ENCODE measurements at places on chromosomes 16 and 17. TPM values are rescaled to one million over a fixed set of nuclear protein-coding genes. Genes with fewer than 3 reads are reported as not detected.

- no peak overlapping the region for H3K4me3 ChIP-seq
- no peak overlapping the region for H3K27ac ChIP-seq
- H3K36me3 ChIP-seq = no peaks in the 10 kb centered on the region
- DNase-seq = peak; percentile 7
- no peaks in the 10 kb centered on the region for H3K4me1 ChIP-seq
These were observed 475.2 kb upstream of the WSB1 start for GRCh38 chr17:26818736-26819135.

- H3K4me1 ChIP-seq = peaks cover 45% of the 10 kb centered on the region
- DNase-seq = no peak
- peaks cover 52% of the 10 kb centered on the region for H3K36me3 ChIP-seq
These were observed 7.7 kb downstream of the MED9 start for GRCh38 chr17:17484451-17484899.

DNA sequence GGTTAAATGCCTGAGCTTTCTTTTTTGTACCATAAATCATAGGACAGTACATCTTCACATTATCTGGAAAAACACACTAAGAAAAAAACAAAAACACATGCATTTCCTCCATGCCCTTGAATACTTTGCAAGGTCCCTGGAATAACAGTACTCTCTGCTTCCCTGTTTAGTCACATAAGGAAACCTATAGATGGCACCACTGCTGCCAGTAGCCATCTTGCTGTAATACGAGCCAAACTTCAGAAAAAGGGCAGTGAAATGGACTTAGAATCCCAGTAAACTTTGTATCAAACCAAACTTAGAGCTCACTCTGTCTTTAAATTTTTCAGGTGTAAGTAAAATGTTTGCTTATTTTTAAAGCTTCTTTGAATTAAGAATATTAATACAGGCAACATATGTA lies 435.5 kb downstream of the KCNJ2 start:
- no peak overlapping the region for H3K27ac ChIP-seq
- H3K36me3 ChIP-seq = no peaks in the 10 kb centered on the region
- DNase-seq = no peak
- H3K27me3 ChIP-seq = no peaks in the 10 kb centered on the region
- H3K4me1 ChIP-seq = no peaks in the 10 kb centered on the region
- no peak overlapping the region for H3K4me3 ChIP-seq

DNA sequence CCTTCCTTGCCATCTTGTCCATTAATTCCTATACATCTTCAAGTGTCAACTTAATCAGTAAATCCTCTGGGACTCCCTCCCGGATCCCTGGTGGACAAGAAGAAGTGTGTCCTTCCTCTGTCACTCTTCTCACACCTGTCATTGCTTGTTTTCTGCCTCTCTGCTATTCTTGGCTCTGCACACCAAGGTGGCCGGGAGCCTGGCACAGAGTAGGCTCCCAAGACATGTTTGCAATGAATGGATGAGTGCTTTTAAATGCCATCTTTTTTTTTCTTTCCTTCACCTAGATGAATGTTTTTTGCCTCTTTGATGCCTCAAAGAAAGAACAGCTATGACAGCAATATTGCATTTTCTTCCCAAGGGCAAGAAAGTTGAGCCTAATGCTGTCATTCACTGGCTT lies 58.0 kb upstream of the CLEC18A start:
- H3K4me3 ChIP-seq = no peak overlapping the region
- H3K27me3 ChIP-seq = no peaks in the 10 kb centered on the region
- H3K36me3 ChIP-seq = peaks cover 32% of the 10 kb centered on the region
- no peak overlapping the region for H3K27ac ChIP-seq

DNA sequence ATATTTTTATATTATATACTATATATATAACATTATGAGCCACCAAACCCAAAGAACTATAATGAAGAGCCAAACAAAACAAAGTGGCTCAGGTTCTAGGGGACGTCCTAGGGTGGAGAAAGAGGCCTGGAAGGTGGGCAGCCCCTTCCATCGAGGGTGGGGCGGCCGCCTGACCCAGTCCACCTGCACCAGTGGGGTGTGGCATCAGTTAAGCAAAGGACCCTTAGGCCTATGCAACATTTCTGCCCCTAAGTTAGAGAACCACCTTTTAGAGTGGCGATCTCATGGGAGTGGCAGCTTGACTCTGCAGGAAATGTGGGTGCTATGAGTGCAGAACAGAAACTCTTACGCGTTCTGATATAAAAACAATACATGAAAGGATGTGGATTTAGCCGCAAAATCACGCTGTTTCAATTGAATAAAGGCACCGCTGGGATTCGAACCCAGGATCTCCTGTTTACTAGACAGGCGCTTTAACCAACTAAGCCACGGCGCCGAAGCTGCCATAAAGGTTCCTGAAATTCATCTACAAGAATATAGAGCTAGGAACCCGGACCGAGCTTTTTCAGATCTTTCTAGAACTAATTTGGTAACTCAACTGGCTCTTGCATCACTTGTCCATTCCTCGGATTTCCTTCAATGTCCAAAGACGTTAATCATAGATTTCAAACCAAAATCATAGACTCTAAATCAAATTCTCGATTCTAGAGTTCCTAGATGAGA lies 15.6 kb upstream of the AURKB start:
- H3K4me3 ChIP-seq = no peak overlapping the region
- no peak overlapping the region for H3K27ac ChIP-seq
- peaks cover 17% of the 10 kb centered on the region for H3K36me3 ChIP-seq

GRCh38 chr16:83912519-83913244 lies 13.8 kb downstream of the MLYCD start:
- H3K36me3 ChIP-seq = peaks cover 14% of the 10 kb centered on the region
- no peaks in the 10 kb centered on the region for H3K27me3 ChIP-seq
- H3K4me1 ChIP-seq = no peaks in the 10 kb centered on the region
- no peak overlapping the region for H3K27ac ChIP-seq
- no peak for DNase-seq

GRCh38 chr16:54204756-54205155 lies 81.8 kb downstream of the IRX3 start:
- H3K27ac ChIP-seq = no peak overlapping the region
- no peak overlapping the region for H3K4me3 ChIP-seq
- H3K4me1 ChIP-seq = peaks cover 46% of the 10 kb centered on the region
- no peak for DNase-seq
- peaks cover 8% of the 10 kb centered on the region for H3K27me3 ChIP-seq
- no peaks in the 10 kb centered on the region for H3K36me3 ChIP-seq

DNA sequence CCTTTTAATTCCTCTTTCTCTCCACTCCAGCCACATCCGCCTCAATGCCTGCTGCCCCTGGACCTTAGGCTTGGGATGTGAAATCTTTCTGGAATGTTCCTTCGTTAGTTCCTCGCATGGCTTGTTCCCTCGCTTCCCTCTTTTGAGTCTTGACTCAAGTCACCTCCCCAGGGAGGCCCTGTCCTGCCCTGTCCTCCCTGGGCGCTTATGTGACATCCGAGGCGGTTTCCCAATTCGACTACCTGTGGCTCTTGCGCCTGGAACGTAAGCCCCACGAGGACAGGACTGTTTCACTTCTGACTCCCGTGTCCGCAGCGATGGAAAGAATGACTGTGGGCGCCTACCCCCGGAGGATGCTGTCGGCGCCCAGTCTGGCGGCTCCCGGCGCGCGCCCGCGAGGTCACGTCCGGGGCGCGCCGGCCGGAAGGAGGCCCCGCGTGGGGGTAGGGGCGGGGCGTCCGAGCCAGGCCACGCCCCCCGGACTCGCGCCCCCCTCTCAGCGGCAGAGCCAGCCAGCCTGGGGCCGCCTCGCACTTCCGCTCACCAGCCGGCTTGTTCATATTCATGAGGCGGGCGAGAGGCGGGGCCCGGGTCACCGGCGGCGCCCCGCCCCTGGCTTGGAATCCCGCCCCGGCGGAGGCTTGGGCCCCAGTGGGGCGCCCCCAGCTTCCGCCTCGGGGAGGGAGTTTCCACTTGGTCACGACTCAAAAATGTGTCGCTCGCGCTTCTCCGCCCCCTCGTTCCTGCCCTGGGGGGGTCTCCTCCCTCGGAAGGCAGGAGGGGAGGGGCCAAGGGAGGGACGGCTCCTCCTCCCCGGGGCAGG lies 8.4 kb upstream of the GLIS2 start:
- peak; percentile 80 for DNase-seq
- no peaks in the 10 kb centered on the region for H3K36me3 ChIP-seq
- H3K27ac ChIP-seq = peak overlapping the region; percentile 42
- peaks cover 47% of the 10 kb centered on the region for H3K4me1 ChIP-seq

- DNase-seq = no peak
- no peak overlapping the region for H3K4me3 ChIP-seq
- no peak overlapping the region for H3K27ac ChIP-seq
- H3K36me3 ChIP-seq = no peaks in the 10 kb centered on the region
- no peaks in the 10 kb centered on the region for H3K4me1 ChIP-seq
- peaks cover under 1% of the 10 kb centered on the region for H3K27me3 ChIP-seq
These were observed 52.5 kb upstream of the CACNG3 start for GRCh38 chr16:24203675-24204074.

DNA sequence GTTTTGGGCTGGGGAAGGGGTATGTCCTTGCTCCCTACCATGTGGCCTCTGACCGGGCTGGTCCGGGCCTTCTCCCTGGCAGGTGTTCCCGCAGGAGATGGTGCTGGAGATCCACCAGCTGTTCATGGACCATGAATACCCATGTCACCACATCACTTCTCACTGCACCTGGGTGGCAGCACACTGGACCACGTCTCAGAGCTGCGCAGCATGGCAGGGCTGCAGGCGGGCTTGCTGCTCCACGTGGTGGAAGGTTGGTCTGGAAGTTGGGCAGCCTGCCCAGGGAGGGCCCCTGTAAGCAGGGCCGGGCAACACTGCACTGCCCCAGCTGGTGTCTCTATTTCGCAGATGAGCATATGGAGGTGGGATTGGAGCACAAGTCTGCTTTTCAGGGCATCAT lies 169.5 kb upstream of the ZNF267 start:
- peaks cover 33% of the 10 kb centered on the region for H3K4me1 ChIP-seq
- H3K4me3 ChIP-seq = no peak overlapping the region
- peaks cover 75% of the 10 kb centered on the region for H3K36me3 ChIP-seq
- H3K27me3 ChIP-seq = no peaks in the 10 kb centered on the region
- DNase-seq = no peak
- H3K27ac ChIP-seq = no peak overlapping the region

The EVPLL gene
- 0.07 TPM for total RNA-seq

The MPO gene
- not detected for total RNA-seq

DNA sequence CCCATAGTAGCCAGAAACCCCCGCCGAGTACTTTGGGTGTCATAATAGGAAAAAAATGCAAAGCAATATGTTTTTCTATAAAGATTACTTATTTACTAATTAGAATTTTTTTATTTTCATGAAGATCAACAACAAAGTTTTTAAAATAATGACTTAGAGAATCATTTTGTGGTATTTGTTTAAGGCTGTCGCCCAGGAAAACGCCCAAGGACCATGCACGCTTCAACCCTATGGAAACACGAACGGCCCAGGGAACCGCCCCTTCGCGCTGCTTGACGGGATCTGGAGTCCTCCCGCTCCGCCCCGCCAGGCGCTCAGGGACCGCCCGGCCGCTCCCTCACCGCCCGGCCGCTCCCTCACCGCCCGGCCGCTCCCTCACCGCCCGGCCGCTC lies 408 bp upstream of the KPNA2 start:
- DNase-seq = no peak
- peak overlapping the region; percentile 49 for H3K4me3 ChIP-seq
- peaks cover 61% of the 10 kb centered on the region for H3K4me1 ChIP-seq
- peak overlapping the region; percentile 47 for H3K27ac ChIP-seq

The SECTM1 gene
- total RNA-seq = 2.4 TPM

GRCh38 chr16:280552-280951 lies at the start of gene ARHGDIG:
ARHGDIG (plus strand) TSS chr16:280591; CDS start chr16:280681, 90 bp downstream.
- no peak within 1 kb of the TSS for H3K27ac ChIP-seq
- peaks cover 50% of the 10 kb centered on the region for H3K27me3 ChIP-seq
- H3K4me1 ChIP-seq = peaks cover 15% of the 10 kb centered on the region
- H3K36me3 ChIP-seq = no peaks in the 10 kb centered on the region
- H3K4me3 ChIP-seq = peak within 1 kb of the TSS; percentile 30
- no peak for DNase-seq

- no peak overlapping the region for H3K27ac ChIP-seq
- DNase-seq = no peak
- H3K27me3 ChIP-seq = peaks cover 13% of the 10 kb centered on the region
- no peaks in the 10 kb centered on the region for H3K36me3 ChIP-seq
- no peak overlapping the region for H3K4me3 ChIP-seq
- peaks cover 44% of the 10 kb centered on the region for H3K4me1 ChIP-seq
These were observed 33.1 kb upstream of the SNN start for GRCh38 chr16:11635113-11635652.

- no peaks in the 10 kb centered on the region for H3K36me3 ChIP-seq
- H3K27me3 ChIP-seq = no peaks in the 10 kb centered on the region
- no peak overlapping the region for H3K27ac ChIP-seq
- no peak overlapping the region for H3K4me3 ChIP-seq
These were observed 228.8 kb downstream of the SLC39A11 start for GRCh38 chr17:72863526-72864211.

- H3K27me3 ChIP-seq = no peaks in the 10 kb centered on the region
- H3K36me3 ChIP-seq = peaks cover 5% of the 10 kb centered on the region
- no peak overlapping the region for H3K4me3 ChIP-seq
- no peak overlapping the region for H3K27ac ChIP-seq
These were observed 1.8 kb upstream of the FLOT2 start for GRCh38 chr17:28899212-28899815.

The NPIPB13 gene
- total RNA-seq = 1.00 TPM

The CAVIN1 gene
- 25.5 TPM for total RNA-seq

GRCh38 chr17:44310609-44311376 lies 2.4 kb downstream of the RUNDC3A start:
- H3K27me3 ChIP-seq = peaks cover 45% of the 10 kb centered on the region
- DNase-seq = no peak
- H3K27ac ChIP-seq = no peak overlapping the region
- H3K4me3 ChIP-seq = no peak overlapping the region
- H3K36me3 ChIP-seq = no peaks in the 10 kb centered on the region

GRCh38 chr17:69654981-69655855 lies 240.7 kb downstream of the MAP2K6 start:
- no peaks in the 10 kb centered on the region for H3K27me3 ChIP-seq
- H3K4me3 ChIP-seq = no peak overlapping the region
- H3K4me1 ChIP-seq = no peaks in the 10 kb centered on the region

The CA7 gene
- total RNA-seq = not detected

DNA sequence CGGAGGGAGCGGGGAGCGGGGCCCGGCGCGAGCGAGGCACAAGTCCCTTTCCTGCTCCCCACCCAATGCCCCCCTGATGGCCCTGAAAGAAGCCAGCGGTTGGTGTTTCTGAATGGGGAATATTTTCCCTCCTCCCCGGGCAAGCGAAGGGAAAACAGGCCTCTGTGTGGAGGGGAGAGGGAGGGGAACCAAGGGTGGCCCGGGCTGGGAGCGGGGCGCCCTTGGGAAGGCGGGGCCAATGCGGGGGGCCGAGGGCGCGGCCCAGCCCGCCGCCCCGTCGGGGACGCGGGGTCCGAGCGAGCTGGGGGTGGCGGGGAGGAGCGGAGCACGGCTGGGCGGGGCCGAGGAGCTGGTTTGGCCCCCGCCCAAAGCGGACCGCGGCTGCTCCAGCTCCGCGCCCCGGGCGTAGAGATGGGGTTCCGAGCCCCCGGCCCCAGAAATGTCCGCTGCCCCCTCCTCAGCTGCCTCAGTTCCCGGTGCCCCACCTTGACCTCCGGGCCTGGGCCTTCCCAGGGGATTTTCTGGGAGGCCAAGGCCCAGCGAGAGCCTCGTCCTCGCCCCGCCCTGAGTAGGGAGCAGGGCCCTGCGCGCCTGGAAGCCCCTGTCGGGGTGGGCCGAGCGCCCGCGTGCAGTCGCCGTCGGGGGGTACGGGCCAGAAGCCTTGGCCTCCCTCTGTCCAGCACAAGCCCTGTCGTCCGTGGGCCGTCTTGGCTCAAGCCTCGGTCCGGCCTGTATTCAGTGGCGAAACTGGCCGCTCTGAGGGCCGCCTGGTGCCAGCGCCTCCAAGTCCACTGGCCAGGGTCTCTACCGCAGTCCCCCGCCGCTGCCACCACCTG lies 3.9 kb upstream of the HEXIM1 start:
- peaks cover 11% of the 10 kb centered on the region for H3K4me1 ChIP-seq
- H3K36me3 ChIP-seq = no peaks in the 10 kb centered on the region
- no peak overlapping the region for H3K27ac ChIP-seq
- DNase-seq = no peak
- H3K27me3 ChIP-seq = no peaks in the 10 kb centered on the region

The MT4 gene
- not detected for total RNA-seq
